ENCODE measurements at places on chromosomes 13 and 19. TPM values are rescaled to one million over a fixed set of nuclear protein-coding genes. Genes with fewer than 3 reads are reported as not detected.

GRCh38 chr13:54241719-54242118, 1213.1 kb downstream of the OLFM4 start:
- peak; percentile 27 for DNase-seq

- peak; percentile 40 for DNase-seq
These were observed 112.9 kb downstream of the LRCH1 start for GRCh38 chr13:46665633-46666482.

GRCh38 chr19:3188627-3189596, 3.2 kb downstream of the NCLN start:
- DNase-seq, result no peak

DNA sequence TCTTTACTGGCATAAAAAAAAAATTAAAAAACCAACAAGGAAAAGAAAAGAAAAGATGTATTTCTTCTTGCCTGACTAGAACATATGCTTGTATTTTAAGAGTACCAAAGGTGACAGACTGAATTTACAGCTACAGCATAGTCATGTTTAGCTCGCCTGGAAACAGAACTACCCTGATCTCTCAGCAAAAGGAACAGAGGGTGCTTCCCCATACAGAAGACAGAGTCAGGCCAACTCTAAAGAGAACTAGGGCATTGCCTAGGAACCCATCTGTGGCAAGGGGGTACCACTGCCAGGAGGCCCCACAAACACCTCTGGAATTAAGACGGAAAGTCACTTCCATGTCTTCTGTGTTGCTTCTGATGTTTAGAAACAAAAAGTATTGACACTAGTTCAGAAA, 252.1 kb upstream of the STARD13 start:
- DNase-seq, result peak; percentile 49

- DNase-seq, result no peak
These were observed 458 bp upstream of the ATP8A2 start for GRCh38 chr13:25371158-25371874.

- no peak for DNase-seq
These were observed 109.0 kb downstream of the TNFRSF19 start for GRCh38 chr13:23679220-23679619.

DNA sequence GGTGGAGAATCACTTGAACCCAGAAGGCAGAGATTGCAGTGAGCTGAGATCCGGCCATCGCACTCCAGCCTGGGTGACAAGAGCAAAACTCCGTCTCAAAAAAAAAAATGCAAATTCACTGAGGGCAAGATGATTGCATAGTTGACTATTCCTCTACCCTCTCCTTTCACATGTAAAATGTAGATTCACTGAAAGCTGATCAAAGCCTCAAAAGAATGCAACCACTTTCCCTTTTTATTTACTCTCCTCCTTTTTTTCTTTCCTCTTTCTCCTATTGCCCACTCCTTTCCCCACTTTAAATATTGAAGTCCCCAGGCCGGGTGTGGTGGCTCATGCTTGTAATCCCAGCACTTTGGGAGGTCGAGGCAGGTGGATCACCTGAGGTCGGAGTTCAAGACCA, 6.3 kb downstream of the TEX101 start:
- DNase-seq, result no peak

- no peak for DNase-seq
These were observed 17.4 kb upstream of the SDHAF1 start for GRCh38 chr19:35977446-35978222.

- DNase-seq, result no peak
These were observed 98.3 kb downstream of the AKAP11 start for GRCh38 chr13:42370229-42370628.

DNA sequence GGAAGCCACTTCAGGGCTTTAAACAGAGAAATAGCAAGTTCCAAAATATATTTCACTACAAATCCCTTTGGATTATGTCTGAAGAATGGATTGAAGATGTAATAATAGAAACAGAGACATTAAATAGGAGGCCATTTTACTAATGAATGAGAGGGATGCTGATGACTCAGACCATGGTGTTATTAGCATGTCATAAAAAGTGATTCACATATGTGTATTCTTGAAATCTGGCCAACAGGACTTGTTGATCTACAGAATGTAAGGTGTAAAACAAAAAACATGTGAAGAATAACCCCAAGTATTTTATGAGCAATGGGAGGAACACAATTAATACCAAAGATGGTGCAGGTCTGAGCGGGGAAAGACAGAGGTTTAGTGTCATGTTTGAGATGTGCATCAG, 873.7 kb downstream of the SLITRK5 start:
- no peak for DNase-seq

DNA sequence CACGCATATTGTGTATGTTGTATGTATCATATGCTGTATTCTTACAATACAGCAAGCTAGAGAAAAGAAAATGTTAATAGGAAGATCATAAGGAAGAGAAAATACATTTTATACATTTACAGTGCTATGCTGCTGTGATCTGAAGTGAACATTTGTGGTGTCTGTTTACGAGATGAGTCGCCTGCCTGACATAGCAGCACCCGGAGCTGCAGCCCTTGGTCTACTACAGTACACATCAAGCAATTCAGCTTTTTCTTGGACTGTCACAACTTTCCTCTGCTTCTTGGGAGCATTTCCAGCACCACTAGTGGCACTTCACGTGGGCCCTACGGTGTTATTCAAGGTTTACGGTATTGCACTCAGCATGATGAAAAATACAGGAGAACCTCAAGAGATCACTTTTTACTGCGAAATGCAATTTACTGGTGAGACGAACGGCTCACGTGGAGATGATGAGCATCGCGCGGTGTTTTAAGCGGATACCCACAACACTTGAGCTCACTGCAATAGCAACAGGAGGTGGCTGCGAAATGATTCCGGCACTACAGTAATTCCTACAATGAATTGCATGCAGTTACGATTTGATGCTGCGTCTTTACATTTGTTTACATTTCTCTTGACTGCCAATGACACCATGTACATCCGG, 308.4 kb downstream of the FGF9 start:
- DNase-seq, result no peak

DNA sequence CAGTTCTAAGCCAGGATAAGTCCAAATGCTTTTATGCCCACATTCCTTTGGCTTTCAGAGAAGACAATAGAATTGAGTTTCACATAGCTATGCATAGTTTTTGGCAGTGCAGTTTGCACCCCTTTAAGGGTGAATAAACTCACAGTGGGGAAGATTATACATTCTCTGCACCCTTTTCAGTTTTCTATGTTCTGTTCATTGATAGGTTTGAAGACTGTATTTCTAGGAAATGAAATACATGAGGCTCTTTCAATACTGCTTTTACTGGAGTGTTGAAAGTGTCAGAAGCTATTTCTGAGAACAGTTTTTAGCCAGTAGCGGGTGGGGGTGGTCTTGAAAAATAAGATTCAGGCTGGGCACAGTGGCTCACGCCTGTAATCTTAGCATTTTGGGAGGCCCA, 46.2 kb downstream of the IPO5 start:
- DNase-seq, result no peak

DNA sequence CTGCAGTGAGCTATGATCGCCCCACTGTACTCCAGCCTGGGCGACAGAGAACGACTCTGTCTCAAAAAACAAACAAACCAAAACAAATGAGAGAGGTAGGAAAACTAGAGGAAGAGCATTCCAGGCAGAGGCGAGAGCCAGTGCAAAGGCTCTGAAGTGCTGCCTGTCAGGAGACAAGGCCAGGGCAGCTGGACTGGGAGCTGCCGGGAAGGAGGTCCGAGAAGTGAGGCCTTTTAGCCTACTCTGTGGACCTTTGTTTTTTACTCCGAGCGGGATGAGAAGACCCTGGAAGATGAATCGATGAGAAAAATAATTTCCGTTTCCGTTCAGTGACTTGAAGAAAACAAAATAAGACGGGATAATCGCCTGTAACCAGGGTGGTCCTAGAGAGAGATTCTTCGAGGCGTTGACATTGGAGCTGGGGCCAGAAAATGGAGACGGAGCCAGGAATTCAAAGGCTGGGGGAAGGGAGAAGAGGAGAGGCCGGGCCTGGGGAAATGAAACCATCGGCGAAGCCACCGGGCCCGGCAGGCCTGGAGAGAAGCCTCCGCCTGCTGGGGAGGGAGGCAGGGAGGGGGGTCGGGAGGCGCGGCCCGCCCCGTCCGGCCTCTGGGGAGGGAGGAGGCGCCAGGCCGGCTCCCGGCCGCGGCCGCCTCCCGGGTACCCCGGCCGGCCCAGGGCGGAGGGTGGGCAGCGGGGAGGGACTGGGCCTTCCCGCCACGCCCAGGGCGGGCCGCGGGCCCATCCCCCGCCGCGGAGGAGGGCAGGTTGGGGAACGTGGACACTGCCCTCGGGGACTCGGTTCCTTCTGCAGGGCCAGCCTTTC, 7.8 kb upstream of the SERTAD1 start:
- DNase-seq, result peak; percentile 97

DNA sequence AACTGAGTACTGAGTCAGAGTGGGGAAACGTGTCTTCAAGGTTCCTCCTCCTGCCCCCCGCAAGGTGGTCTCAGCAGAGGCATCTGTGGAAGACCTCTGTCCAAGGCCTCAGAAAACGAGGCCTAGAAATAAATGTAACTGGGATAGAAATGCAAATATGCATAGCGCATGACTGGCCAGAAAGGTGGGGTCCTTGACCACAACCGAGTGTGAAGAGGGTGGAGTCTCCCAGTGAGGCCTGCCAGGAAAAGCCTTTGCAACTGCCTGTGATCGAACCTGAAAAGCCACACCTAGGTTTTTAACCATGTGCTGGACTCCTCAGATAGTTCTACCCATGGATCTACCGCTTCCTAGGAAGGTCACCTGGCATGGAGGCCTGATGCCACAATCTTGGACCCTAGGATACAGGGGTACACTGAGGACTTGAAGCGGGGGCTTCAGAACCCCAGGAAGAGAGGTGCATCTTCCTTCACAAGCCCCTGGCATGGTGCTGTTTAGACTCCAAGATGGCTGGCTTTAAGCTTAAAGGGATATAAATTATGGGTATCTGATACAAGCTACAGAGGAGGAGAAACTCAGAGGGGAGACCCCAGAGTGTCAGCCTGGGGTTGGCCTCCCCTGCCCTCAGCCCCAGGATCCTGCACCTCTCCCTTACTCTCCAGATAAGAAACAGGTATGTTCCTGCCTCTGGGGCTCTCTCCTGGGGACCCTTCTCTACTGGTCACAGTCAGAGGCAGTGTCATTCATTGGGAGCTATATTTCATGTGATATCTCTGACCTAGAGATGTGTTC, 18.3 kb upstream of the SIGLEC6 start:
- DNase-seq, result no peak

GRCh38 chr13:40075281-40075680, 419.8 kb downstream of the COG6 start:
- no peak for DNase-seq

- no peak for DNase-seq
These were observed 60.9 kb downstream of the LIG4 start for GRCh38 chr13:108154421-108154858.

GRCh38 chr19:4043401-4043800, 23.3 kb downstream of the ZBTB7A start:
- no peak for DNase-seq

GRCh38 chr13:75226092-75226491, 255.9 kb downstream of the TBC1D4 start:
- no peak for DNase-seq

DNA sequence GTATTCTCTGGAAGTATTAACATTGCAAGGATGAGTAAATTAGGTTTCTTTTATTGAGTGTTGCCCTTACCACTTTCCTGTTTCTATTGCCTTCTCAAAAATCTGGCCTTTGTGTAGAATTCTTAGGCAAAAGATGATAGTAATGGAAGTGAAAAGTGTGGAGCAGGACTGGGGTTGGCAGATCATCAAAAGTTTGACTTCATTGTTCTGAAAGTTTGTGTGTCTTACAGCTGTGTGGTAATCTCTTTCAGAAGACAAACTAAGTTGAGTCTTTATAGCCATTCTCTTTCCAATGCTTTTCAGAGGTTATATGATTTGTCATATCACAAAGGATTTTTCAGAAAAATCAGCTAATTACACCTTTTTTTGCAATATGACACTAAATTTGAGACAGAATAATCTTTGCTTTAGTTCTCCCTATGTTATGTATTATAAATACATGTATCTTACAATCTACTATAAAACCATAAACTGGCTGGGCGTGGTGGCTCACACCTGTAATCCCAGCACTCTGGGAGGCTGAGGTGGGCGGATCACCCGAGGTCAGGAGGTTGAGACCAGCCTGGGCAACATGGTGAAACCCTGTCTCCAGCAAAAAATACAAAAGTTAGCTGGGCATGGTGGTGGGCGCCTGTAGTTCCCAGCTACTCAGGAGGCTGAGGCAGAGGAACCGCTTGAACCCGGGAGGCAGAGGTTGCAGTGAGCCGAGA, 8.7 kb upstream of the KCNRG start:
- DNase-seq, result no peak

DNA sequence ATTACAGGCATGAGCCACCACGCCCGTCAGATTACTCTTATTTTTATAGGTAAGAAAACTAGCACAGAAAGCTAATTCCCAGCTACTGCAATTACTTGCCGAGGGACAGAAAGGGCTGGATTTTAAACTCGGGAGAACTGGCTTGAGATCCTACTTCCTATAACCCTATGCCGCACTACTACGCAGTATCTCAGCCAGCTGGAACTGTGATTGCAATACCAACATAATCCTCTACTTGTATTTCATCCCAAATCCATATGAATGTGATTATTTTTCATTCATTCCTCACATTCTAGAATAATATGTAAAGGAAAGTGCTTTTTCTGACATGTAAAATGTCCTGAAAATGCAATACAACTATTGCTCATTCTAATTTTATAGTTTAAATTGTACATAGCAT, 773.8 kb upstream of the GPC6 start:
- no peak for DNase-seq

- peak; percentile 81 for DNase-seq
These were observed 16.2 kb upstream of the PRODH2 start for GRCh38 chr19:35828692-35829301.

Gene DCT
- total RNA-seq, result 5.8 TPM

Gene ZNF471
- 12.8 TPM for total RNA-seq

Gene FFAR2
- total RNA-seq, result 0.72 TPM

Gene DCLK1
- 7.7 TPM for total RNA-seq

Gene ZNF439
- total RNA-seq, result 9.1 TPM

Gene TSHZ3
- total RNA-seq, result 9.4 TPM

Gene ERICH4
- not detected for total RNA-seq

Gene TPTE2
- total RNA-seq, result not detected

Gene SWSAP1
- 0.48 TPM for total RNA-seq

Data from umbilical cord (tissue), 2 donors.